GM12878 (cell line): ENCODE measurements at places on chromosomes 6 and 20. TPM values are rescaled to one million over a fixed set of nuclear protein-coding genes. Genes with fewer than 3 reads are reported as not detected.

GRCh38 chr20:50885068-50885467, 46.2 kb downstream of the ADNP start:
- DNase-seq: no peak

DNA sequence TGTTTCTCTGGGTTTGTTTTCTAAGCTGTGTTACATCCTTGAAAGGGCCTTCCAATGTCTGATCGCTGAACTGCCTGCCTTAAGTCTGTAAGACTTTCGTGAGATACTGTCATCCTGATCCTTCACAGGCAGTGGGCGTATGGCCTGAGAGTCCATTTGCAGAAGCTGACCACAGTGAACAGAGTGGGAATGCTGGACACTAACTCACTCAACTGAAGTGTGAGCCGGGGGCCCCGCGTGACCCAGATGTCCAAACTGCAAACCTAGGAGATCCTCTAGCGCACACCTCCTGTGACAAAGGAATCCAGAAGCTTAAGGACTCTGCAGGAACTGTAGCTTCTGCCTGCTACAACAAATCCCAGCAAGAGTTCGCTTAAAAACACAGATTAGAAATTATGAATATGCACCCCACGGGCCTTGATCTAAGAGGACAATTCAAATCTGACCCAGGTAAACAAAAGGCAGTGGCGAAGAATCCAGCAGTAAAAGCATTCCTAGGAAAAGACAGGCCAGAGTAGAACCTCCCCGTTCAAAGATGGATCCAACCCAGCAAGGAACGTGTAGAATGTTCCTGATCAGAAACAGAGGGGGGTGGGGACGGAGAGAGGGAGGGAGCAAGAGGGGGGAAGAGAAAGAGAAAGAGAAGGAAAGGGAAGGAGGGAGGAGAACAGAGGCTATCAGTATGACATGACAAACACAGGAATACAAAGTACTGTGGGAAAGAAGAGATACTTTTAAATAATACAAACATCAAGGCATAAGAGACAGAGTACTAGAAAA, 135.0 kb upstream of the AFDN start:
- DNase-seq: no peak

The DUSP15 gene
- 0.33 TPM in 1 of 2 replicates, not detected in the other for polyA plus RNA-seq

DNA sequence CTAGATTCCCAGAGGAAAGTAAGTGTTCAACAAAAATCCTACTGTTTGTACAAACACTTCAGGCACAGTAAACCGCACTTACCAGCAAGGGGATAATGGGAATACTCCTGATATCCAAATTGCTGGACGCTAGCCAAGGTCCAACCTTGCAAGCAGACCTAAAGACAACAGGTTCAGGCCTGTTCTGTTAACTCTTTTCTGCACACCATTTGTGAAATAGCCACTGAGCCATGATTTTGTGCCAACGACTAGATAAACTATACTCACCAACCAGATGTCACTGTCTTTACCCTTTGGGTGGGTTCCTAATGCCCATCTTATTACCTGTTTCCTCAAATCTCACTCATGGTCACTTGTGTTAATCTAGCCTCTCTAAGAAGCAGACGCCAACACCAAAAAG, 43.5 kb downstream of the GOPC start:
- no peak for DNase-seq

GRCh38 chr6:85115876-85116275, 334.0 kb upstream of the NT5E start:
- DNase-seq: no peak

DNA sequence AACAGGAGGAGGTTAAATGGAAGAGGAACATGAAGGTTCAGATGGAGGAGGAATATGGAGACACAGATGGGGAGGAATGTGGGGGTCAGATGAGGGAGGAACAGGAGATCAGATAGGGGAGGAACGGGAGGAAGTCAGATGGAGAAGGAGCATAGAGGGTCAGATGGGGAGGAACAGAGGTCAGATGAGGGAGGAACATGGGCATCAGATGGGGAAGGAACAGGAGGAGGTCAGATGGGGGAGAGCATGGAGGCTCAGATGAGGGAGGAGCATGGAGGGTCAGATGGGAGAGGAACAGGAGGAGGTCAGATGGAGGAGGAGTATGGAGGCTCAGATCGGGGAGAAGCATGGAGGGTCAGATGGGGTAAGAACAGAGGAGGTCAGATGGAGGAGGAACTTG, 290.6 kb downstream of the BMP7 start:
- DNase-seq: no peak

The DZANK1 gene
- 3.1 and 3.6 TPM in 2 replicates for polyA plus RNA-seq

DNA sequence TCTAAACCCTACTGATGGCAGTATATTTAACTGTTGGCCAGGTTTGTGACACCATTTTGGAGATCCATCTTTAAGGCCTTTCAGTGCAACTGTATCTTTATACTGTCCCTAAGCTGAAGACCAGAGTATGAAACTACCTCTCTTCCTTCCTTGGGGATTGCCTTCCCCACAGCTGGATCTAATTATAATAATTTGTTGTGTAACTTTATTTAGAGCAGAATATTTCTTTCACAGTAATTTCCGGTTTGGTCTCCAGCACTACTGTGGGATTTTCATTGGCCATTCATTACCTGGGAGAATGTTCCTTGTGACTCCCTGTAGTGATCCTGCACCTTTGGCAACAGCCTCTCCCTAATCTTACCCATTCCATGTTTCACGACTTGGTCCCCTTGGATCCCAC, 75.2 kb downstream of the AKAP7 start:
- DNase-seq: no peak

The PREX1 gene
- 17.4 and 22.1 TPM in 2 replicates for polyA plus RNA-seq

DNA sequence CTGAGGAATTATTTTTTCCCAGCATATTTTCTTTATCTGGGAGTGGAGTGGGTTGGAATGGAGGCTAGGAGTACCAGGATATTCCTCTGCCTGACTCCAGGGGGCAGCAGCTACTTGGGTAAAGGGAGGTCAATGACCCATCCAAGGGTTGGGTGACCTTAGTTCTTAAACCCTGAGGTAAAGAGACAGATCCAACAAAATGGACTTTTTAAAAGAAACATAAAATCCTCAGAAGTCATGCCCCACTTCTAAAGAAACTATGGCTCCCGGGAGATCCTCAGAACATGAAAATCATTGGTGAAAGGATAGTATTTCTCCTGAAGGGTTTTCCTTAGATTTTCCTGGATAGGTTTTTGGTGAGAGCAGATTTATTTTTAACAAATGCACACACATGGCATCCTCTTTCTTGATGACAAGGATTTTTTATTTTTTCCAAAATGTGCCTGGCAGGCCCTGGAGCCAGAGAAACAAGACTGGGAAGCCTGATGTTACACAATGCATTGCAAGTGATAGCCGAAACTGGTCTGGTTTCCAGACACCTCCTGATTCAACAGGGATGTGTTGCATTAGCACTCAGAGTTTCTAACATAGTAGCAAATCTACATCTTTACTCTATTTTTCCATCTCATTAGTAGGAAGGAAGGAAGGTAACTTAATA, 240.9 kb upstream of the BTBD3 start:
- DNase-seq: no peak

GRCh38 chr6:41445261-41445660, 100.9 kb upstream of the FOXP4 start:
- DNase-seq: no peak
